Activated naive CD4-positive, alpha-beta T cell treated with anti-CD3 and anti-CD28 coated beads, Interleukin-2, amount 50 U/mL, for 16 hours (primary cell): ENCODE measurements at places on chromosomes 12 and 14.

GRCh38 chr14:81363746-81364378 lies 36.3 kb downstream of the STON2 start:
- DNase-seq: no peak

DNA sequence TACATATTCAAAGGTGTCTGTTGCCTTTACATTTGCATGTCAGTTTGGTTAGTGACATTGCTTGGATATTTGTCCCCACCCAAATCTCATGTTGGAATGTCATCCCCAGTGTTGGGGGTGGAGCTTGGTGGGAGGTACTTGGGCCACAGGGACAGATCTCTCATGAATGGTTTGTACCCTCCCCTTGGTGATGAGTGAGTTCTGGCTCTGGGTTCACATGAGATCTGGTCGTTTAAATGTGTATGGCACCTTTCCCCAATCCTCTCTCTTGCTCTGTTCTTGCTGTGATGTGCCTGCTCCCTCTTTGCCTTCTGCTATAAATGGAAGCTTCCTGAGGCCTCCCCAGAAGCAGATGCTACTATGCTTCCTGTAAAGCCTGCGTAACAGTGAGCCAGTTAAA lies 207.9 kb upstream of the DIO3 start:
- DNase-seq: no peak

- no peak for DNase-seq
These were observed 77.6 kb downstream of the ZFP36L1 start for GRCh38 chr14:68714991-68715924.

- DNase-seq: no peak
These were observed 53.1 kb downstream of the RESF1 start for GRCh38 chr12:32012249-32012785.

- DNase-seq: no peak
These were observed 308.9 kb upstream of the LRFN5 start for GRCh38 chr14:41297576-41298327.

DNA sequence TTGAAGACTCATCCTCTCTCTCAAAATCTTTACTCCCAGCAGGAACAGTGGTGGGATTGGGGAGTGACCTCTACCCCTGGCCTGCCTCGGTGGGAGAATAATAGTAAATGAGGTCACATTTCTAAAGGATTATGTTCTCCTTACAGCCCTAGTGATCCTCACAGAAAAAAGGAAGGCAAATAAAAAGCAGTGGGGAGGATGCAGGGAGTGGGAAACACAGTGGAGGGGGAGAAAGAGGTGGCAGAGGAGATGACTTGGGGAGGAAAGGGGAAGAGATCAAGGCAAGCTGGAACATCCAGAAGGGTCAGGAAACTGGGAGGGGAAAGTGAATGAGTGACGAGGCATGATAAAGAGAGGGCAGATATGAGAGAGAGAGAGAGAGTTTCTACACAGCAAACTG lies 8.3 kb upstream of the SYNDIG1L start:
- DNase-seq: no peak

DNA sequence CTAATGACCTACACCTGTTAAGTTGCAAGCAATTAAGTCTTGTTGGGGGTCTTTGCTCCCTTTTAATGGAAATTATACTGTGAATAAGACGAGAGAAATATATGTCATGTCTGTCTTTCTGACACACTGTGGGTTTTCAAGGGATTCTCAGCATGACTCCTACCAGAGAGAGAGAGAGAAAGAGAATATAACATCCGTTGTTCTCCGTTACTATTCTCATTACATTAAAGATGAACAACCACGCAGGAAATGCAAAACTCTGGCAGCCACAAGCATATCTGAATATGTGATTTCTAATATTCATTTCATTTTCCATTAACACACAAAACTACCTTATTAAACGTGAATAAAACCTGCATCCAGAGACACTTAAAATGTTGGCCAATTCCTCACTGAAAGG lies 67.3 kb upstream of the EGLN3 start:
- no peak for DNase-seq

DNA sequence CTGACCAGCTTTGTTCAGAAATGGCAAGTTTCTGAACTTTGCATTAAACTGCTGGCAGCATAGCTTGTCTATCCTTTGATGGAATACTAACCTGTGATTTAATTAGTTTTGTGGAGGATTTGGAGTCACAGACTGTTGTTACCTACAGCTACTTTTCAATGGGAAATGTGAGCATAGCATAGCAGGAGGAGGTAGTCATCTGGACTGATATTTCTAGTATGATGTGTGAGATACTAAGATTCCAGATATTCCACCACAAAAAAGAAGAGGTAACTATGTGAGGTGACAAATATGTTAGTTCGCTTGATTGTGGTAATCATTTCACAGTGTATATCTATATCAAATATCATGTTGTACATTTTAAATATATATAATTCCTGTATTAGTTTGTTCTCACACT lies 833.0 kb downstream of the SLC6A15 start:
- DNase-seq: no peak

- DNase-seq: no peak
These were observed 46.5 kb downstream of the ATP6V1D start for GRCh38 chr14:67313153-67313552.

DNA sequence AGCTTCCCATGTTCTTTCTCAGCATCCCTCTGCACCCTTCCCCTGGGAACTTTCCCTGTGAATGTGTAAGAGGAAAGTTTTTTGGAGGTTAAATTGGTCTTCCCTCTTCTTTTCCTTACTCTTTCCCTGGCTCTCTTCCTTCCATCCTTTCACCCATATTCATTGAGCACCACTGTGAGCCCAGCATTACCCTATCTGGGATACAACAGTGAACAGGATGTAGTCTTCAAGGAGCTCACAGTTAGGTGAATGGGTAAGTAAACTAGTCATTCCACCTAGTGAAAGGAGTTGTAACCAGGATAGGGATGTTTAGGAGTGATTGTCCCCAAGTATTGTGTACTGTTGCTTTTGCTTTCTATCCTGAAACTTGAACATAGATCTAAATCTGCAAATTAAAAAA lies 123.8 kb downstream of the MYRFL start:
- no peak for DNase-seq

DNA sequence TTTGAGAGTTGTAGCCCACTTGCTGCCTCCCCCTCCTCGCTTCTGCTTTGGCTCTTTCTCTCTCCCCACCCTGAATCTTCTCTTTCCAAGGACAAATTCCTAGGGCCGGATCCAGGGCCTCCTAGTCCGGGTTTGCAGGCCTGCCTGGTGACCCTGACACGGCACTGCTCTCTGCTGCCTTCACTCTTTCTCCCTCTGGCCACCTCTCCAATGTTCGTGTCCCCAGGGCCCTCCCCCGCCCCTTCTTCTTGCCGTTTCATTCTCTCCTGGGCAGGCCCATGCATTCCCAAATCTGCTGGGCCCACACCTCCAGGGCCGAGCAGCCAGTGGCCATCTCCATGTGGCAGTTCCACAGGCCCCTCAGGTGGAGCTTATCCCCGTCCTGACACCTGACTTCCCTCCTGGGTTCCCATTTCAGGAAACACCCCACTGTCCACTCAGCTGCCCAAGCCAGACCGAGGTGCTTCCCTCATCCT lies 34.0 kb upstream of the CORO1C start:
- no peak for DNase-seq

- no peak for DNase-seq
These were observed 24.8 kb downstream of the PPP1R36 start for GRCh38 chr14:64574371-64575107.

DNA sequence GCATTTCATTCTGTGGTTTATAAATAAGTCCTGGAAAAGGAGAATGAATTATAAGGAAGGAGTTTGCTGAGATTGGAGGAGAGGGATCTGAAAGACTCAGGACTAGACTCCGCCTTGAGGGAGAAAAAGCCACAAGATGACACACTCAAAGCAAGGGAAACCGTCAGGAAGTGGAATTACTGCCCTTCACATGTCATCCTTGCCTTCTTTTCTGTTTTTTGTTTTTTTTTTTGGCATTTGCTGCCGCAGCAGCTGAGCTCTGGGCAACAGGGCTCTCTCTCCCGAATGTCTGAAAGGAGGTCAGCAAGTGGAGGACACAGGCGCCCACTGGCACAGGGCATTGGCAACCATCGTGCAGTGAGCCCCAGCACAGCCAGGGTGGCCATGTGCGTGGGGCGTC lies 344.9 kb downstream of the DPF3 start:
- no peak for DNase-seq

DNA sequence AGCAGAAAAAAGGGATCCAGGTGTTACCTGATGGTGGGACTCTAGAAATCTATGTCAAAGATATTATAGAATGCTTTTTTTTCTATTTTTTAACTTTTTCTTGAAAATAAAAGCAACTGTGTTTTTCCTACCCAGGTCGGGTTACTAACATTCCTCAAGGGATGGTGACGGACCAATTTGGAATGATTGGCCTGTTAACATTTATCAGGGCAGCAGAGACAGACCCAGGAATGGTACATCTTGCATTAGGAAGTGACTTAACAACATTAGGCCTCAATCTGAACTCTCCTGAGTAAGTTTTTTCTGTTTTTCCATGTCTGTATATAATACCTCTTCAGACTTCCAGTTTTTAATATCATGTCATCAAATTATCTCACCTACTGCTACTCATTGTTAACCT lies 27.6 kb upstream of the KCNMB4 start:
- DNase-seq: no peak

DNA sequence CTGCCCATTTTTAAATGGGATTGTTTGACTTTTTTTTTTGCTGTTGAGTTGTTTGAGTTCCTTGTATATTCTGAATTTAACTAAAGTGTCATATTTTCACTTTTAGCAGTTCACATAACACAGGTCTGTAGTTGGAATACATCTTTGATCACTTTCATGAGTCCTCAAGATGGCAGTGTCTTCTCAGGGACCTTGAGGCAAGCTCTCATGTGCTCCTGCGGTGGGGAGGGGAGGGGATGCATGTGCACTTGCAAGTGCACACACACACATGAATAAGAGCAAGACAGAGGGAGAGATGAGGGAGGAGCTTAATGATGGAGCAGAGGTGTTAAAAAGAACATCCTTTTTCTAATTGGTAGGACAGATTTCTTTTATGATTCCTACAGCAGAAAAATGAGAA lies 291.4 kb upstream of the OR4E1 start:
- DNase-seq: peak; percentile 55

- no peak for DNase-seq
These were observed 20.9 kb downstream of the HEBP1 start for GRCh38 chr12:12979126-12979525.

DNA sequence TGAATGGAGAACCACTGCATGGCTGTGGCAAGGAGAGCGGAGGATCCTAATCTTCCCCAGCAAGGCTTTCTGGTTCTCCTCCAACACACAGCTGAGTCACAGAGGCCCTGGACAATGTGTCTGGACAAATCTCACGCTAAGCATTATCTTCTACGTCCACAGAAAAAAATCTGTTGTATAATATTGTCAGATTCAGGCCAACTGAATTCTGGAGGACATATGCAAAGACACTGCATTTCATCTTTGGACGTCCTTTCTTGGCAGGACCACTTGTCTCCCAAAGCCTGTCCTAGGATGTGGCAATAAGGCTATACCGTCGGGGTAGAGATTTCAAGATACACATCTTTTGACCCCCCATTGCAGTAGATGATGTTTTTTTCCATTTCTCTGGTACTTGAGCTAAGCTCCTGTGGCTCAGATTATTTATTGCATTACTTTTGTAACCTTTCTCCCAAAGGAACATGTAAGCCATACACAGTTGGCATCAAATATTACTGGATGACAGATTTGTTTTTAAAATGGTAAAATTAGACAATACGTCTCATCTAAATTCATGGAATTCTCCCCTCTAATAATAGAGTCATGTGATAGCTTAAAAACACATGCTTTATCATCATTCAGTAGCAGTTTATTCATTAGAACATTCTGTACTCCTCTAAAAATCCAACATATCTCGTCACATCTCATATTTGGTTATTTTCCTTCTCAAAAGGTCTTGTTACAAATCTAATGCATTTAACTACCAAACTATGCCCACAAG lies 19.4 kb downstream of the LMO3 start:
- DNase-seq: no peak

DNA sequence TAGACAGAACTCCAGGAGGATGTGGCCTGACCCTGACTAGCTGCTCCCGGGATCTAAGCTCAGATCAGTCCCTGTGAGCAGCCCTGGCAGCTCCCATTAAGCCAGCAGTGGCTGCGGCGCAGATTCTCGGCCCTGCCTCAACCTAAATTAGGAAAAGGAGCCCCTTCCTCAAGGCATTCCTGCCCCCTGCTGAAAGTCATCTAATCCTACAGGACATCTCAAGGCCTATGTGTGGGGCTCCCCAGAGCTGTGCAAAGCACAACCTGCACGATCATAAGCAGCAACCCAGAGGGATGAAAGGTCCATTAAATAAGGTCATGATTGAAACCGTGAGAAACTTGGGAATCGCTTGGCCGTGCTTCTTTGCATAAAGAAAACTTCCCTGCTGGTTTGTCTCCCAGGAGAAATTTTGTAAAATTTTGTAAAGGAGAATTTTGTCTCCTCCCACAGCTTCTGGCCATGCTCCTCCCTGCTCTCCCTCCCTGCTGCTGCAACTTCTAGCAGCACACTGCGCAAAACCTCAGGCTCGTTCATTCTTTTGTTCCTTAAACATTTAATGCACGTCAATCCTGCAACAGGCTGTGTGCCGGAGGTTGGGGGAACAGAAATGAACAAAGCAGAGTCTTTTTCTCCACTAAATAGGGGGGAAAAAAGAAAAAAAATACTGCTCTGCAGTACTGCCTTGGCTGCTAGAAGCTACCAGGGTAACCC lies 96.6 kb upstream of the SLC35F4 start:
- no peak for DNase-seq

DNA sequence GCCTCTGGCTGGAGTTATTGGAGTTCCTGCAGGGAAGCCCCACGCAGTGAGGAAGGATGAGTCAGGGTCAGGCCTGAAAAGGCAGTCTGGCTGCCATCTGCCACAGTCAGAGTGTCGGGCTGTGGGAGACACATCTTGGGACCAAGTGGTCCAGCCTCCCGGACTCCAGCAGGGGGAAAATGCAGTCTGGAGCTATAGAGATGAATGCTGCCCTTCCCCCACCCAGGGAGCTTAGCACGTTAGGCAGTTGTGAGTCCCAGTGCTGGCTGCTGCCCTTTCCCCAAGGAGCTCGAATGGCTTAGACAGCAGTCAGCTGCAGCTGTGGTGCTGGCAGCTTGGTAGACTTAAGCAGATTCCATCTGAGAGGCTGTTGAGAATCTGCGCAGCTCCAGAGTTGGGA lies 8.2 kb upstream of the NTS start:
- no peak for DNase-seq

DNA sequence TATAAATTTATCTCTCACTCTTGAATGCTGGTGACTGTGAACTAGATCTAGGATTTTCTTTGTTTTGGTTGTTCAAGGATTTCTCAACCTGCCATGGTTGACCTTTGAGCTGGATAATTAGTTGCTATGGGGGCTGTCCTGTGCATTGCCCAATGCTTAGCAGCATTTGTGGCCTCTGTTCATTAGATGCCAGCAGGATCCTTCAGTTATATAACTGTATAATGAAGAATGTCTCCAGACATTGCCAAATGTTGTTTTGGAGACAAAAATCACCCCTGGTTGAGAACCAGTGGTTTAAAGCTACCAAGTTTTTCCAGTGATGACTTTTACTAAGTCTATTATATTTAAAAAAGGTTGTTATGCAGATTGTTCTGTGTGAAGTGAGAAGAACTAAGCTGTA lies 147.9 kb upstream of the STXBP6 start:
- DNase-seq: no peak
